Effector CD4-positive, alpha-beta T cell (primary cell): ENCODE measurements at places on chromosomes 6 and 20.

- DNase-seq = no peak
Observed at GRCh38 chr6:14035874-14036273, 81.7 kb upstream of the CD83 start.

DNA sequence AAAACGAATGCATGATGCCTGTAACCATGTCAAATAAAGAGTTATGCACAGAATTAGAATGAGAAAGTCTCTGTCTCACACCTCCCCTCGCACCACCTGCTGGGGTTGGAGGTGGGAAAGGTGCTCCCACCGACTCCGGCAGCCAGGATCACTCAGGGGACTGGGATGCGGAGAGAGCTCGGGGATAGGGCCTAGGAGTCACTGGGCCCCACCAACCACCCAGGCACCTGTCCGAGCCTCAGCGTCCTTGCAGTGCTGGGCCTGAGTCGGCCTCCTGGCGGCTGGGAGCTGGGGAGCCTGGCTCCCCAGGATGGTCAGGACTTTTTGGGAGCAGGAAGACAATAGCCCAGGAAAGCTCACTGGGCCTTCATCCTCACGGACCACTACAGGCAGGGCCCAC, 22.4 kb upstream of the CHRNA4 start:
- DNase-seq = no peak

DNA sequence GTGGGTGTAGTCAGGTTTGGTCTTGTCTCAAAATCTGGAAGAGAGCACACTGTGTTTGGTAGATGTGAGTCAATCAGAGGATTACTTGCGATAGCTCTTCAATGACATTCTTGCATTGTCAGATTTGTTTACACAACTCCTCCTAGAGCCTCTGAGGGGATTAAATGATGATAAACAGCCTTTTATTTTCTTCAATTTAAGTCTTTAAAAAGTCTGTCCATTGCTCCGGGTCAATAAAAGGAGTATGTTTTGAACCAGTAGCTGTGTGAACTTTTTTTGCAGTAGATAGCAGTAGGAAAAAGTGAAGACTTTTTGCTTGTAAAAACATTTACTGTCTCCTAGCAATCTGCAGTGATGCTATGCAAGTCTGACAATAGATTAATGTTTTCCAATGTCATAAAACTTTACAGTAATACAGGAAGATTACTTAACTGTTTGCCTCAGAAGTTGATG, 49.9 kb downstream of the GJA1 start:
- DNase-seq = no peak

DNA sequence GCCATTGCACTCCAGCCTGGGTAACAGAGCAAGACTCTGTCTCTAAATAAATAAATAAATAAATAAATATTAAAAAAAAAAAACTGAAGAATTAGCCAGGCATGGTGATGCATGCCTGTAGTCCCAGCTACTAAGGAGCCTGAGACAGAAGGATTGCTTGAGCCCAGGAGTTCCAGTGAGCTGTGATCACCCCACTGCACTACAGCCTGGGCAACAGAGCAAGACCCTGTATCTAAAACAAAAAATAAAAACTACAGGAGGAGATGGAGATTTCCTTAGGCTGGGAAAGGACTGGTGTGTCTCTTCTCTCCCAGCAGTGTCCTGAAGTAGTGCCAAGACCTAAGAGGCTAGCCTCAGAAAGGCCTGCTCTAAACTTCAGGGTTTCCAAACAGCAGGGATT, 8.1 kb upstream of the GTF3C6 start:
- DNase-seq = no peak
